ENCODE measurements at places on chromosomes 6 and 20.

- DNase-seq, result no peak
These were observed 525.1 kb upstream of the AGPAT4 start for GRCh38 chr6:161798844-161799394.

GRCh38 chr6:129683601-129684322, 26.2 kb downstream of the ARHGAP18 start:
- no peak for DNase-seq

- DNase-seq, result no peak
These were observed 9.2 kb downstream of the TGM3 start for GRCh38 chr20:2305029-2305428.

DNA sequence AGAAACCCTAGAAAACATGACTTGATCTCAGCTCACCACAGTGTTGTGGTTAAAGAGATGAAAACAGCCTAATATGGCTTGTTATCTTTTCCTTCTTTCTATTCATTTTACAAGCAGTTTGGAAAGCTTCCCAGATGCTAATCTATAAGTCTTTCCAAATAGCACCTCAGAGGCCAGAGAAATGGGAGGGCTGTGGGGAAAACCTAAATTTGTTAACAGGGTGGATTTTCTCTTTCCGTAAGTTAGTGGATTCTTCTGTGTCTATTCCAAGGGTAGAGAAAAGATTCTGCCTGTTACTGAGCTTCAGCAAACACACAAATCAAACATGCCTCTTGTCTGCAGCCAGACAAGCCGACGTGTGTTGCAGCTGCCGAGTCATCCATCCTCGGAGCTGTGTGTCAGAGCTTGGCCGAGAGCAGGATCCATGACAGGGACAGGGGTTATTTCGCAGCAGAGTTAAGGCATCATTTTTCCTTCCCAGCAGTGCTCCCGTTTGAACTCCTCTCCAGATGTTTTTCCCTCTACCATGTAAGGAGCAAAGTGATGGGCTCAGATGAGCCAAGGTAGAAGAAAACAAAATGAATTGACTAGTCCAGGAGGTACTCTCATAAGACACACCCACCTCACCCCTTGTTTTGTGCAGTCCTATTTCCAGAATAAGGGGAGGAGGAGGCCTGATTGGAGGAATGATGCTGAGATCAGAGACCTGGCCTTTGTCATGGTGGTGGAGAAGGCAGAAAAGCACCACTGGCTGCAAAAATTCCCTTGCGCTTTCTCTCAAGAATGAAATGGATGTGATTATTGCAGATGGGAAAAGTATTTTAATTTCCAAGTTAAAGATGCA, 560.0 kb downstream of the C6orf118 start:
- no peak for DNase-seq

- no peak for DNase-seq
These were observed 60.8 kb downstream of the CD24 start for GRCh38 chr6:106913676-106914280.

DNA sequence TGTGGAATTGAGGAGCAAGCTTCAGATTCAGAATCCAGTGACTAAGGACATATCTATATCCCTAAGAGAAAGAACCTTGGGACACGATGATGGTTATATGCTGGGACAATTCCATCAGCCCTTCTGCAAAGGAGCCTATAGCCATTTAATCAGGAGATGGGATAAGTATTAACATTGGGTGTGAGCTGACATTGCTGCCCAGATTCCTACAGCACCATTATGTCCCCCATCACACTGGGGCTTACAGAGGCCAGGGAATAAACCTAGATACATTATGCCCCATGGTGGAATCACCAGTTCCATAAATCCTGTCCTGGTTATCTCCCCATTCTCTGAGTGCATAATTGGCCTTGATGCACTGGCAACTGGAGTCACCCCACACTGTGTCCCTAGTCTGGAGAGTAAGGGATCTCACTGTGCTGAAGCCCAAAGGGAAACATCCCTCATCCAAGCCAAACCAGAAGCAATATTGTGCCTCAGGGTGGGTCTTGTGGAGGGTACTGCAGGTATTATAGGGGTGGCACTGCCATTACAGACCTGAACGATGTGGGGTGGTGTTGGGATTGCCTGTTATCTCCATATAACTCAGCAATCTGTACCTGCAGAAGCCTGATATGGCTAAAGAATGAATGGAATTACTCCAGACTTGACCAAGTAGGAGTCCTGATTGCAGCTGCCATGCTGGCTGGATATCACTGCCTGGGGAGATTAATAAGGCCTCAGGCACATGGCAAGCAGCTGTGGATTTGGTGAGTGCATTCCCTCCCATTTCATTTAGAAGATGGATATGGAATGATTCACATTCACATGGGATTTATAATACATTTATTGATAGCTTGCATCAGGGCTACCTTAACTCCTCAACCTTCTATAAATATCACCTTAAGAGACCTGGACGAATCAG, 5.0 kb downstream of the HLA-A start:
- DNase-seq, result no peak

DNA sequence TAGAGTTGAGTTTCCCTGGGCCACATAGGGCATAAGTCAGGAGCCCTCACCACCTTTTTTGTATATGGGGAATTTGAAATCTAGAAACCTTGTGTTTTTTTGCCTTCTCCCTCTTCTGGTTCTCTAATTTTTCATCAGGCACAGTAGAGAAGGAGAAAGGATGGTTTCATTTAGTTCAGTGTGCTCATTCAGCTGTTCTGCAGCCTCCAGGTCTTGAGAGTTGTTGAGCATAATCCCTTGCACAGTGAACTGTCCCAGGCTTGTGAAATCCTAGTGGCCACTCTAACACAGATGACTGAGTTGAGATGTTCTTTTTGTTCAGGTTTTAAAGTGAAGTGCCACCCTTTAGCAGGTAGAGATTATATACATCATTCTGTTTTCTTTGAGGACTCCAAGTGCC, 183.5 kb downstream of the CDKAL1 start:
- no peak for DNase-seq

DNA sequence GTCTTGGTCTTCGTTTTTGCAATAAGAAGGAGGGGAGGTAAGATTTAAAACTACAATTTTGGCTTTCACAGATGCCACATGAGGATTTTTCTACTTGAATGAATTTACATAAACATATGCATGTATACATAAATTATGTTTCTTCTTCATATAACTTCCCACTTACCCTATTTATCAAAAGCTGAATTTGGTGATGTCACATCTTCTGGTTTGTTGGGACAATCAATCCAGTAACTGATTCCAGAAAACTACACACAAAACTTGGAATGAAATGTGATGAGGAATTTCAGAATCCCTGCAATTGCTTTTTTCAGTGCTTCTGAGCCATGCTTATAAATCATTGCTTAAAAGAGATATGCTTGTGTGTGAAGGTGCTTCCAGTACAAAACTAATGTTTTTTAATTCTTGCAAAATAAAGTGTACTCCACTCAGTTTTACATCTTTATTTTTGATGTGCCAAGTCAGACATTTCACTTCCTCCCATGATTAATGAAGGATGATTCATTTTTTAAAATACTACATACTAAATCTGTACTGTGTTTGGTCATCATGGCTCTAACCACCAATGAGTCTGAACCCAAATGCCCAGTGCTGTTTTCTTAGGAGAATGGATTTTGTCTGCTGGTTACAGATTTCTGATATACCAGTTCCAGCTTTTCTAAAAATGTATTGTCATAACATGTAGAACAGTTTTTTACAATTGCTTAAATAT, 32.1 kb upstream of the RIN2 start:
- no peak for DNase-seq

GRCh38 chr20:330233-331149, 5.1 kb downstream of the SOX12 start:
- no peak for DNase-seq

GRCh38 chr6:21679761-21680265, 86.3 kb downstream of the SOX4 start:
- DNase-seq, result no peak

GRCh38 chr6:118980063-118980462, 45.1 kb upstream of the MCM9 start:
- DNase-seq, result no peak

DNA sequence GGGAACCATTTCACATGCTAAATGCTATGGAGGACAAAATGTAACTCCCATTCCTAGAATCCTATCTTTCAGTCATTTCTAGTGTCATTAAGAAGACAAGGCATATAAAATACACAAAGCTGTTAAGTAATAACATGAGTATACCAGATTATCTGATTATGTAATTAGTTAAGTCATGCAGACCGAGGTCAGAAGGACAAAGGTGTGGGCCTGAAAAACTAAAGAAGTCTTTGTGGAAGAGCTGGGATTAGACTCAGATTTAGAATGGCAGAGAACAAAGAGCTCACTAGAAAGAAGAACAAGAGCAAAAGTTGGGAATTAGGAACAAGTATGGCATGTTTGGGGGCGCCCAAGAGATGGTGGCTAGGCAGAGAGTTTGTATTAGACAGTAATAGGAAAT, 37.0 kb downstream of the EFHC1 start:
- DNase-seq, result no peak

GRCh38 chr20:47133809-47134456, 222.6 kb downstream of the ZMYND8 start:
- DNase-seq, result no peak

DNA sequence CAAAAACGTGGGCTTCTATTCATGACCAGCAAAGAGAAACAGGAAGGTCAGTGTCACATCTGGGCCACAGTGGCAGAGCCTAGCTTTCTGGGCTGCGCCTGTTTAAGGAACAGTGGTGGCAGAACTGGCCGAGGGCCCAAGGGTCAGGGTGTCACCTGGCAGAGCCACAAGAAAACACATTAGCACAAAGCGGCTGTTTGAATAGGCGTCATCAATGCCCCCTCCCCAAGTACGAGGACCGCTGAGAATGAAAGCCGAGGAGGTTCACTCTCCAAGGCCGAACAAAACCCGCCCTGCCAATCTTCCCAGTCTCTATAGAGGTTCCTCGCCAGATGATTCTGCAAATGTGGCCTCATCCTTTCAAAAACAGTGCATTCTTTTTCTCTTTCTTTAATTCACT, 125.2 kb upstream of the TRAF3IP2 start:
- no peak for DNase-seq

DNA sequence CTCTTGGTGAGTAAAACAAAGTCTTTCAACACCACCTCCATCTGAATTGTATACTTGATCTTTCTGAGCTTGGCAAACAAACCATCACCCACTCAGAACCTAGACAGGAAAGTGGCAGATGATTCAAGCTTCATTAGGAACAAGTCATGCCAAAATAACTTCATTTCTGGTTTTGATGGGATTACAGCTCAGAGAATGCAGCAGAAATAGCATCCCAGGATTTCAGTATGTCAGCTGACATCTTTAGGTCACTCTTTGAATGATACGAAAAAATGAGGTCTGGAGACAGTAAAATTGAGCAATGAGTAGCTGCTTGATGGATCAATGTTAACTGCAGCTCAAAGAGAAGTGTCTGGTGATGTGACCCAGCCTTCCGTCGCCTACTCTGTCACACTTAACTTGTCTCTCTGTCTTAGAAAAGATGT, 92.4 kb downstream of the GJA10 start:
- no peak for DNase-seq

DNA sequence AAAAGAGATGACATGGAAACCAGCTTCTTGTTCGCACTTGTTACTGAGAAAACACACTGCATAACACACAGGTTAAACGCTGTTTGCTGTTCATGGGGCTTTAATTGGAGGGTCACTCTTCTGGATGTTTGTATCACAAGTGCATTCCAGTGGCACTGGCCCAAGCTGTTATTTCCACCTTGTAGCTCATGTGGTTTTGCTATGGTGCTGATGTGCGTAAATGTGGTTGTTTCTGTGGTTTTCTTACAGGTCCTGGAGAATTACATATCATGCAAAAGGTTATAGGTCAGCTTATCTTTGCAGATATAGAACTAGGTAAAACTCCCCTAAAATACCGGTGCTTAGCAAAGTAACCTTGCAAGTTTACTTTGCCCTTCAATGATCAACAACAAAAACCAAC, 89.3 kb upstream of the AHI1 start:
- DNase-seq, result no peak

DNA sequence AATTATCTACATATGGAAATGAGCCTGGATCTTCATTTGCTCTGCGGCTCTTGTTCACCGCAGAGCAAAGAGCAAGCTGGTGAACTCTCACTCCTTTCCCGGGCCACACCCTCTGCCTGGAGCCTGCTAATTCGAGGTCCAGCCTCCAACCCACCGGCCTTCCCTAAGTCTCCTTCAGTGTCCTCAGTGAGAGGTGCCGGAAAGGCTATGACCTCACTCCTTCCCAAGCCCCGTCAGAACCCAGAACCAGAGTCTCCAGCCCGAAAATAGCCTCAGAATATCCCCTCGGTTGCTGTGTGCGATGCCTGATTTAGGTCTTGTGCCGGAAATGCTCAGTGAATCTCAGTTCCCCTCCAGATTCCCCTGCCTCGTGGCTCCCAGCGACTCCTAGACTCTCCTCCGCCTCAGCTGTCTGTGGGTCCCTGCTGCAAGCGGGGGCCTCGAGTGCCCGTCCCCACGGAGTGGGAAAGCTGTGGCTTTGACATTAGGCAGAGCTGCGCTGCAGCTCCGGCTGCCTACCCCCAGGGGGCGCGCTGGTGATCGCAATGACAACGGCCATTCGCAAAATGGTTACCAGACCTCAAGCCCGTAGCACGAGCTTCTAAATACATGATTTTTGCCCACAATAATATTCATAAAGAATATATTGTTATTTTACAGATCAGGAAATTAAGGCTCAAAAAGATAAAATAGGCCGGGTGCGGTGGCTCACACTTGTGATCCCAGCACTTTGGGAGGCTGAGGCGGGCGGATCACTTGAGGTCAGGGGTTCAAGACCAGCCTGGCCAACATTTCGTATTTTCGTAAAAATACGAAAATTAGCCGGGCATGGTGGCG, 4.1 kb upstream of the BNIP5 start:
- peak; percentile 85 for DNase-seq

DNA sequence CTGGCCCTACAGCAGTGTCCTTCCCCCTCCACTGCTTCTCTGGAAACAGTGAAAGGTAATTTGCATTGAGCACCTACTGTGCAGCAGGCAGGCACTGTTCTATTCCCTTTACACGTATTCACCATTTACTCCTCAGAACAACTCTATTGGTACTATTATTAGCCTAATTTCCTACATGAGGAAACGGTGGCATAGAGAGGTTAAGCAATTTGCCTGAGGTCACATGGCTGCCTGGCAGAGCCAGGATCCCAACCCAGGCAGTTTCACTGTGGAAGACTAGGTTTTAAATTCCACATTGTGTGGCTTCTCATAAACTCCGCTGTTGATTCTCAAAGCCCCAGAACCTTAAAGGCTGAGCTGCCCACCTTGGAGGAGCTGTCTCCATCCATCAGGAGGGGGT, 72.7 kb downstream of the CLIC5 start:
- no peak for DNase-seq

GRCh38 chr6:44653761-44654218, 266.3 kb downstream of the CDC5L start:
- no peak for DNase-seq

GRCh38 chr20:53967527-53967926, 102.9 kb downstream of the BCAS1 start:
- no peak for DNase-seq

DNA sequence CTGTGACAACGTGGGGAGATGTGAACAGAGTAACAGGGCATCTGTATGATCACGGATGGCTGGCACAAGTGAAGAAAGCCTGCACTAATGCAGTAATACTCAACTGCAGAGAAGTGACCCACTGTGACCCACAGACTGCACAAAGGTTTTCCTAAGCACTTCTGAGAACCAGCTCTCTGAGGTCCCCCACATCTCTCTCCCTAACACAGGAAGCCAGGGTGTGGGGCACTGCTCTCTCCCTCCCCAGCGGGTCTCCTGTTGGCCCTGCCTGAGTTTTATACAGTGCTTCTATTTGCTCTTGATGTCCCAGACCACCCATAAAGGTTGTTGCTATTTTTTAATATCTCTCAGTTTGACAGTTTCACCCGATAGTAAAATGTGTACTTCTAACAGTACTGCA, 11.3 kb downstream of the APMAP start:
- DNase-seq, result no peak

GRCh38 chr6:169291646-169292337, 38.1 kb upstream of the THBS2 start:
- DNase-seq, result no peak

All from mesothelial cell of epicardium (in vitro differentiated cells).